ENCODE measurements at places on chromosomes 2 and 18. TPM values are rescaled to one million over a fixed set of nuclear protein-coding genes. Genes with fewer than 3 reads are reported as not detected.

ST8SIA3 gene
- not detected for total RNA-seq

NHEJ1 gene
- total RNA-seq: 9.8 TPM

IL36B gene
- not detected for total RNA-seq

DNA sequence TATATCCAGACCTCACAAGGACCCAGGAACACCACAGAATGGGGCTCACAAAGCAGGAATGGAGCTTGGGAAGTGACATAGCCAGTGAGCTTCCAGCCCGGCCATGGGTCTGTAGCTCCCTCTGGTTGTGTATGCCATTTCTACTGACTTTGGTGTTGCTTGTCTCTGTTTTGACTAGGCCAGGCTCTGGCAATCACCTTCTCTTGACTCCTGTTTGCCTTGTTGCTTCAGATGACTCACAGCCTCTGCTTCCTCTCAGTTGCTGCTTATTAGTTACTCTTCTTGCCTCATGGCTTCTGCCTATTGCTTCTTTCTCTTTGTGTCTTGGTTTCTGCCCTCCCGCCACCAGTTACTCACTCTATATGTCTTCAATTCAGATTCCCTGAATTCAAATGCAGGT is 15.8 kb upstream of the IER3IP1 start:
- no peak overlapping the region for H3K27ac ChIP-seq
- no peaks in the 10 kb centered on the region for H3K4me1 ChIP-seq
- no peaks in the 10 kb centered on the region for H3K36me3 ChIP-seq
- no peak for DNase-seq

DNA sequence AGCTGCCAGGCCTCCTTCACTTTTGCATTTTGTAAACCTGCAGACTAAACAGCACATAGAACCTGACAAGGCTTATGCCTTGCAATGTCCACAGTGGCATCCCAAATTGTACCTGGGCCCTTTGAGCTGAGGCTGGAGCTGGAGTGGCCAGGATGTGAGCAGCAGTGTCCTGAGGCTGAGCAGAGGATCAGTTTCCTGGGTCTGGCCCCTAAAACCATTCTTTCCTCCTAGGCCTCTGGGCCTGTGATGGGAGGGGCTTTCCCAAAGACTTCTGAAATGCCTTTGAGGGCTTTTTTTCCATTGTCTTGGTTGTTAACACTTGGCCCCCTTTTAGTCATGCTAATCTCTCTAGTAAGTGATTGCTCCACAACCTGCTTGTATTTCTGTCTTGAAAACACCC is 32.8 kb downstream of the FSIP2 start:
- no peak overlapping the region for H3K27ac ChIP-seq
- no peak overlapping the region for H3K4me3 ChIP-seq
- no peaks in the 10 kb centered on the region for H3K36me3 ChIP-seq
- no peaks in the 10 kb centered on the region for H3K4me1 ChIP-seq
- H3K27me3 ChIP-seq: no peaks in the 10 kb centered on the region

All from aorta (tissue), 5 donors.